ENCODE measurements at places on chromosomes 5 and 9.

DNA sequence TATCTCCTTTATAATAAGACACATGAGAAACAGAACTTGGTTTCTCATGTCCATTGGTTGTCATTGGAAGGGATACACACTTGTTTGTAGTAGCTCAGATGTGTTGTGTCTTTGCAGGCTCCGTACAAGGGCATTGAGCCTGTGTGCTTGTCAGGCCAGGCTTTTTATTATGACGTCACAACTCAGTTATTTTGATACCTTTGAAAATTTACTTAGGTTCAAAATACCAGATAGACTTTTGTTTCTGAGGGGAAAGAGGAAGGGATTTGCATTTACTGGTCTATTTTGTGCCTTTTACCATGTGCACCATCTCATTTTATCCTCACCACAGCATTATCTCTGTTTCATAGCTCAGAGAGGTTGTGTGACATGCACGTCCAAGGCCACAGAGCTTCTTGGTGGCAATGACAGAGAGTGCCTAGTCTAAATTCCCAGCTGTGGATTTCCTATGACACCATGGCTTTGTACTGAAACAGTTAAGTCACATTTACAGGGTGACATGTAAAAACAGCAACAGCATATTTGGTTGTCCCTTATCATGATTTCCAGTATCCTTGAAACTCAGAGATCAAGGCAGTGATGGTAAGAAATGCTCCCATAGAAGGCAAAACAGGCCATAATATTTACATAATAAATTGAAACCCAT, 268.7 kb downstream of the AOPEP start:
- DNase-seq: no peak

GRCh38 chr9:21402386-21403251, 6.3 kb upstream of the IFNA8 start:
- no peak for DNase-seq

DNA sequence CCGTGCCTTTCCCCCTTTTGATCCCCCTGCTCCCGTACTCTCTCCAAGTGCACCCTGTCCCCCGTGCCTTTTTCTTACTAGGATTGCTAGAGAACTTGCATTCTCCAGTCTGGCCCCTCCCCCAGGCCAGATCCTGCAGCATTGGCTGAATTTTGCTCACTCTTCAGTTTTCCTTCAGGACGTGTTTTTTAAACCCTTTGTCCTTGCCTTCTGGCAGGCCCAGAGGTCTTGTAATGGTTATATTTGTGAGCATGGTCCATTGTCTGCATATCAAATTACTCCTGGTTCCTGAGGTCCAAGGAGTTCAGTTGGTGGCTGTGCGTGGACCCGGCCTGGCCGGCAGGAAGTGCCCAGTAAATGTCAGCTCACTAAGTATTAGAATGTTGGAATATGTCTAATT, 606 bp downstream of the TBC1D13 start:
- DNase-seq: no peak

DNA sequence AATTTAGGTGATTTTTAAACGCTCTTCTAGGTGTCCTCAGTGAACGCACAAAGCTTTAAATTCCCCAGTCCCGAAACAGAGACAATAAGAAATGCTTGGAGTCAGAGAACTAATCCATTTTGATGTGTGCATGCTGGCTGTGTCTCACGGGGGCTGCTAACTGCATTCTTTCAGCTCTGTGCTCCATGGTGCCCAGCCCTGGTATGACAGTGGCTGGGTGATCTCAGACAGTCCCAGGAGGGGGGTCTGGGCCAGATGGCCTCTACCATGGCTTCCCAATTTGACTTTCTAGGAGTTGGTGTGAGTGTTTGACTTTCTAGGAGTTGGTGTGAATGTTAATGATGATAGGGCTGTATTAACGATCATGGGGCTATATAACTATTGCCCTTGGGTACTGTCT, 12.1 kb downstream of the OLFM1 start:
- no peak for DNase-seq

Data from NCI-H1694 treated with DMSO at 0.1 percent for 48 hours (cell line).